Nucleus accumbens (tissue), 56 donors: ENCODE measurements at places on chromosomes 6 and 20.

DNA sequence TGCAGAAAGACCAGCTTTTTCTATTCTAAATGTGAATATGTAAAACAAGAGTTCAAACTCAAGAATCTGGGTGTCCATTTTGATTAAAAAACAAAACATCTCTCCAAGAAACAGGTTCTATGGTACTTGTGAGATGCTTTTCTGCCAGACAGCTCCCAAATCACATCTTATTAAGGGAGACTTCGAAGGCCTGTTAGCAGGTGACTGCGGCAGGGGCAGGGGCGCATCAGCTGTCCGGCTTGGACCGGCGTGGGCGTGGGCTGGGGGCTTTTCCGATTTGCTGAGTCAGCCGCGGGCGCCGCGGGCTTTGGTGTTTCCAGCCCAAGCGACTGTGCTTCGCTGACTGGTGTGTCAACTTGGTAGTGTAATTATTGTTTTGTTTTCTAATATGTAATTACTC, 32.6 kb downstream of the TFAP2A start:
- DNase-seq, result no peak

DNA sequence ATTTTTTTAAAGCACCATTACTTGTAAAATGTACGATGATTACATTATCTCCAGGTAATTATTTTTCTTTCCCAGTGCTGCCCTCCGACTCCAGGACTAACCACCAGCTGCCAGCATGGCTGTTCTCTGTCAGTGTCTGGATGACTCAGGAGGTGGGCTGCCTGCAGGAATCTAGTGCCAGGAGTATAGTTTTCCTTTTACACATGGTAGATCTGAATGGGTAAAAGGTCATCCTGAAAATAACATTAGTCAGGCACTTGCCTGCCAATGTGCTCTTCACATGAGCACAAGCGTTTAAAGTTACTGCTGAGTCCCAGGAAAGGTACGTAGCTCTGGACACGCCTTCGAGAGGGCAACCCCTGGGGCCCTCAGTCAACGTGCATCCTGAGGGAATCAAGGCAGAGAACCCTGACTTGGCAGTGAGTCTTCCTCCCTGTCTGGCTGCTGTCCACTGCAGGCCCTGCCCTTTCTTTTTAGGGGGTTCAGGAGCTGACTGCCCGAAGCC, 2.4 kb downstream of the DYNLT1 start:
- DNase-seq, result no peak

DNA sequence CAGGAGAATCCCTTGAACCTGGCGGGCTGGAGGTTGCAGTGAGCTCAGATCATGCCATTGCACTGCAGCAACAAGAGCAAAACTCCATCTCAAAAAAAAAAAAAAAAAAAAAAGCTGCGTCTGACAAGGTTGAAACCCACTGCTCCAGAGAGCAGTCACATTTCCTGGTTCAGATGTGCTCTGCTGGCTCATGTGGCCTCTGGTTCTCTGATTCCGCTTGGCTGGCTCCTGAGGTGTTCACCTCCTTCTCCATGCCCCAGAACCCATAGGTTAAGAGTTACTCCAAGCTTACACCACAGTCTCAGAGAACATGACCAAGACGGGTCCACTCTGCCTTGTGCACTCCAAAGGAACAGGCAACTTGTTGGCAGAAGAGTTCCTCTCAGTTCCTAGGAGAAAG, 8.8 kb upstream of the CNR1 start:
- DNase-seq, result no peak

GRCh38 chr6:24662236-24662635, 4.5 kb downstream of the TDP2 start:
- no peak for DNase-seq

GRCh38 chr20:62525014-62525413, 49.2 kb upstream of the GATA5 start:
- DNase-seq, result no peak

- no peak for DNase-seq
These were observed 2.0 kb downstream of the FNDC1 start for GRCh38 chr6:159170999-159171712.

DNA sequence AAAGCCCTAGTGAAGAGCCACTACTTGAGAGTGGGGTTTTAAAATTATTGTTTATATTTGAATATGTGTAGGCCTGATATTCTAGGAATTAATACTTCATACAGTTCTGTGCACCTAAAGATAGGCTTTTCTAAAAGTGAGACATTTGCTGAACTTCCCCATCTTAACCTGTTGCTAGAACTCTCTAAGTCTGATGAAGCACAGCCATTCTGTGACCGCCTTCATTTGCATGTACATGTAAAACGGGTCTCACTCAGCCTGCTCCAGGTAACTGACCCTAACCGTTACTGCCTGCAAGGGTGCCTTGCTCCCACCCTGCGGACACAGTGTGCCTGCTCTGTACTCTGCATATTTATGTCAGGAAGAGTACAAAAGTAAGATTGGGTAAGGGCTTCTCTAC, 44.3 kb upstream of the IRF4 start:
- DNase-seq, result no peak

GRCh38 chr6:159056003-159056402, 11.2 kb upstream of the TAGAP start:
- no peak for DNase-seq

- no peak for DNase-seq
These were observed 116.0 kb upstream of the CITED2 start for GRCh38 chr6:139490482-139490881.

DNA sequence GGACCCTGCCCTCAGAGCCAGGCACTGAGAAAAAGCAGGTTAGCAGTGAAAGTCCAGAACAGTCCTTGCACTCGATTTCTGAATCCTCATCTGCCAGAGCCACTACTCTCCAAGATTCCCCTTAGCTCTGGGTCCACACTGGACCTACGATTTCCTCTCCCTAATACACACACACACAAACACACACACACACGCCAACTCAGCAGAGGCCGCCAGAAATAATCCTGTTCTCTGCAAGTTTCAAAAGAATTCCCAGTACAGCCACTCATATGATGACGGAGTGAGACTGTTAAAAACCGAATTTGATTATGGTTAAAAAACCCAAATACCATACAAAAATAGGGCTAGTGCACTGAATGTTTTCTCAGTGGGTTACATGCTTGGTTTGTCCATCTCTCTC, 90.8 kb downstream of the GMPR start:
- DNase-seq, result no peak

- DNase-seq, result no peak
These were observed 114.4 kb downstream of the TASP1 start for GRCh38 chr20:13524339-13524738.

DNA sequence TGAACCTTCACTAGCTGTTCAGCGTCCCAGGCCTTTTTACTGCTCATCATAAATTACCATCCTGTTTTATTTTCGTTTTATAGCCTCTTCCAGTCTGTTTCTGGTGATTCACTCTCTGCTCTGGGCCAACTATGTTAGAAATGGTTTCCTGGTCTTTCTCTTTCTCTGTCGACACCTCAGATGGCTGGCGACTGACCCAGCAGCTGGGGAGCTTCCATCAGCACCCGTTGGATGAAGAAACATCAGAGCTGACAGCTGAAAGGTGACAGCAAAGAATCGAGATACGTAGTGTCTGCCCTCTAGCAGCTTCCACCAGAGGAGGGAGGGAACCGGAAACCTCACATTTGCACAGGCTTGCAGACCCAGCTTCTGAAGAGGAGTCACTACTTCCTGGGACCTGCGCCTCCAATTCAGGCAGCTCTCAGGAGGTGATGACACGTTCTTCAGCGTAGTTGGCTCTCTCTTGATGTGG, 82.9 kb upstream of the MLN start:
- DNase-seq, result no peak

- no peak for DNase-seq
These were observed 83.6 kb downstream of the MRPL14 start for GRCh38 chr6:44043479-44044153.

DNA sequence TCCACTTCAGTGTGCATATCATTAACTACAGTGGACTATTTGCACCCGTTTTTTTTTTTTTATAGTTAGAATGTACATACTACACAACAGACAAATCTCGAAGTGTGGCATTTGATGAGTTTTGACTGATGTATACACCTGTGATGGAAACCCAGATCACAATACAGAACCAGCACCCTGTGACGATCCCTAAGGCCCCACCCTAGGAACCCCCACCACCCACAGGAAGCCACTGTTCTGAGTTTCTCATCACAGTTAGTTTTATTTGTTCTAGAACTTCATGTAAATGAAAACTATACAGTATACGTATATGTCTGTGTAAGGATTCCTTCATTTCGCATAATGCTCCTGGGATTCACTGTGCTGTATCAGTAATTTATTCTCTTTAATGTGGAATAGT, 102.8 kb downstream of the IRF4 start:
- DNase-seq, result no peak

DNA sequence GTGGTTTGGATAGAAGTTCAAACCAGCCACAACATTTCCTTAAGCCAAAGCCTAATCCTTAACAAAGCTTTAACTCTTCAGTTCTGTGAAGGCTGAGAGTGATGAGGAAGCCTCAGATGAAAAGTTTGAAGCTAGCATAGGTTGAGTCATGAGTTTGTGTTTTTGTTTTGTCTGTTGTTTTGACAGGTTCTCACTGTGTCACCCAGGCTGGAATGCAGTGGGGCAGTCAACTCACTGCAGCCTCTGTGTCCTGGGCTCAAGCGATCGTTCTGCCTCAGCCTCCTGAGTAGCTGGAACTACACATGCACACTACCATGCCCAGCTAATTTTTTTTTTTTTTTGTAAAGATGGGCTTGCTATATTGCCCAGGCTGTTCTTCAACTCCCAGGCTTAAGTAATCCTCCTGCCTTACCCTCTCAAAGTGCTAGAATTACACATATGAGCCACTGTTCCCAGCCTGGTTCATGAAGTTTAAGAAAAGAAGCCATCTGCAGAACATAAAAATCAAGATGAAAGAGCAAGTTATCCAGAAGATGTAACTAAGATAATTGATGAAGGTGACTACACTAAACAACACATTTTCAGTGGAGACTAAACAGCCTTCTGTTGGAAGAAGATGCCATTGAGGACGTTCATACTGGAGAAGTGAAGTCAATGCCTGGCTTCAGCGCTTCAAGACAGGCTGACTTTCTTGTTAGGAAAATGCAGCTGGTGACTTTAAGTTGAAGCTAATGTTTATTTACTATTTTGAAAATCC, 96.2 kb downstream of the SMAP1 start:
- no peak for DNase-seq

DNA sequence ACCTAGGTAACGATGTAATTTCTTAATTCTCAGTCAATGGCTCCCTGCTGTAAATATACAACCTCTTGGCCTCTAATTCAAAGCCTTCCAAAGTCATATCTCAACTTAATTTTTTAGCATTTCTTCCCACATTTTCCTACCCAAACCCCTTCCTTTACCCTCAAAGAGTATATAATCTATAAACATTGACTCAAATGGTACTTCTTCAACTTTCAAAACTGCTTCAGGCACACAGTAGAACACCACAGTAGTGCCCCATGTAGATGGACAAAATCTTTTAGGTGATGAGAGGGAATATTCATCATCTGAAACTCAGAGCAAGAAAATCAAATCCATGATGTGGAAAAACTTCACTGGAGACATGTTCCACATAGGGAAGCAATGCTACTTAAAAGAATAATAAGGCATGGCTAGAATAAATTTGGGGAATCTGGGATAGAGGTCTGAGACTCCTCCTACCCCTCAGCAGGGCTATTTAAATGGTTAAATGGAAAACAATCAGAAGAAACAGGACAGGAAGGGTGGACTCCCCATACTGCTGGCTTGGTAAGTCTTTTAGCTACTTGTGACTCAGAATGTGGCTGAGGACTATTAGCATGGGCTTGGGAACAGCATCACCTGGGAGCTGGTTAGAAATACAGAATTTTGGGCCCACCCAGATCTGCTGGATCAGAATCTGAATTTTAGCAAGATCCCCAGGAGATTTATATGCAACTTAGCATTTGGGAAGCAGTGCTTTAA, 6.4 kb downstream of the SLC22A2 start:
- DNase-seq, result no peak

- no peak for DNase-seq
These were observed 178.7 kb upstream of the TNFAIP3 start for GRCh38 chr6:137688230-137688971.

- DNase-seq, result no peak
These were observed 12.0 kb downstream of the XRN2 start for GRCh38 chr20:21315138-21315537.

- DNase-seq, result no peak
These were observed 362.7 kb upstream of the SULF2 start for GRCh38 chr20:48148020-48148419.
